ENCODE measurements at places on chromosomes 2 and 18.

DNA sequence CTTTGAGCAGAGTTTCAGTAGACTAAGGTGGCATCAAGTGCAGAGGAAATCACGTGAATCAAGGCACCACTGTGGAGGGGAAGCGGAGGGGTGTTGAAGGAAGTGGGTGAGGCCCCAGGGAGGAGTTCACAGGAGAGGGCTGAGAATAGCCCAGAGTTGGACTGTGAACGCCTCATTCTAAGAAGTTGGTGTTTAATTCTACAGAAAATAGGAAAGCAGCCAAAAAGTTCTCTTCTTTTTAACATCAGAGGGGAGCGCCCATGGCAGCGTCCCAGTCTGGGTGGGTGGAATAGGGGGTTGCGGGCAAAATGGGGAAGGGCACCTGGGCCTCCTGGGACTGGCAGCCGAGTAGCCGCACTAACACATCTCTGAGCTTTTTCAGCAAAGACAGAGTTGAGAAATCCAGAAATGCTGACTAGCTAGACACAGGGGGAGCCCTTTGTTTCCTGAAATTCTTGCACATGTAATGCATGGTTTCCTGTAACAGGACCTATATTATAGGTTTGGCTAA lies 97.0 kb downstream of the NEB start:
- no peak for DNase-seq

GRCh38 chr18:77054288-77054605 lies 78.3 kb downstream of the MBP start:
- DNase-seq = no peak

DNA sequence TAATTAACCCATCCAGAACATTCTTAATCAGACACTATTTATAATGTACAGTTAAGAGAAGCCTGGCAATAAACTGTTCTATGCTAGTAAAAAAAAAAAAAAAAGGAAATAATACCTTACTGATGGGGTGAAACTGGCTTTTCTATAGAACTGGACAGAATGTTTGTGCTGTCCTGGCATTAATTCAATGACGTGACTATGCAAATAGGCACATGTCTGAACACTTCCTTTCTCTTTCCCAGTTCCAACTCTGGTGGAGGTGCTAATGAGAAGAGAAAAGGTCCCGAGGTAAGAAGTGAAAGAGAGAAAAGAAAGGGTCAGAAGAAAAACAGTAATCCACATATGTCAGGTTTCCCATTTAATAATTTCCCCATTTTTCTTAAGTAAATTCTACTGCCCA lies 508.4 kb downstream of the ZEB2 start:
- DNase-seq = no peak

- DNase-seq = no peak
Measured at GRCh38 chr2:120749506-120750431, 14.1 kb downstream of the GLI2 start.

DNA sequence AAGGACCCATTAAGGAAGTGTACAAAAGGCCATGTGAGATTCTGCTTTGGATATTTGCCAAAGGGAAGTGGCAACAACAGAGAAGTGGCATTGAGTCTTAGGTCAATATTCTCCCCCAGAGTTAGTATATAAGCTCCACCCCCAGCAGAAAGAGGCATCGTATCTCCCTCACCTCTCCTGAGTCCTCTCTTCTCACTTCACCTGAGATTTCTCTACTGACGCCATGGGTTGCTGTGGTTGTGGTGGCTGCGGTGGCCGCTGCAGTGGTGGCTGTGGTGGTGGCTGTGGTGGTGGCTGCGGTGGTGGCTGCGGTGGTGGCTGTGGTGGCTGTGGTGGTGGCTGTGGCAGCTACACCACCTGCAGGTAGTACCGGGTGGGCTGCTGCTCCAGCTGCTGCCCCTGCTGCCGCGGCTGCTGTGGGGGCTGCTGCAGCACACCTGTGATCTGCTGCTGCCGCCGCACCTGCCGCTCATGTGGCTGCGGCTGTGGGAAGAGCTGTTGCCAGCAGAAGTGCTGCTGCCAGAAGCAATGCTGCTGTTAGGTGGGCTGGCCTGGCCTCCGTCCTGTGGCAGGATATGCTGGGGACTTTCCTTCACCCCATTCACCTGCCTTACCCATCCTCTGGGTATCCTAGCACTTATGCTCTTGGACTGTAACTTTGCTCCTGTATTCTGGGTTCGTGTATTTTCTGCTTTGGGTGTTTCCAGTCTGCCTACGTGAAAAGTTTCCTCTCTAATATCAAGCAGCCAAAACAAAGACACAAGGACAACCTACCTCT lies 5.9 kb downstream of the SCYGR3 start:
- no peak for DNase-seq

- DNase-seq = no peak
Measured at GRCh38 chr2:43899589-43899988, 60.8 kb downstream of the ABCG8 start.

- no peak for DNase-seq
Measured at GRCh38 chr2:80499095-80499494, 194.5 kb upstream of the LRRTM1 start.

DNA sequence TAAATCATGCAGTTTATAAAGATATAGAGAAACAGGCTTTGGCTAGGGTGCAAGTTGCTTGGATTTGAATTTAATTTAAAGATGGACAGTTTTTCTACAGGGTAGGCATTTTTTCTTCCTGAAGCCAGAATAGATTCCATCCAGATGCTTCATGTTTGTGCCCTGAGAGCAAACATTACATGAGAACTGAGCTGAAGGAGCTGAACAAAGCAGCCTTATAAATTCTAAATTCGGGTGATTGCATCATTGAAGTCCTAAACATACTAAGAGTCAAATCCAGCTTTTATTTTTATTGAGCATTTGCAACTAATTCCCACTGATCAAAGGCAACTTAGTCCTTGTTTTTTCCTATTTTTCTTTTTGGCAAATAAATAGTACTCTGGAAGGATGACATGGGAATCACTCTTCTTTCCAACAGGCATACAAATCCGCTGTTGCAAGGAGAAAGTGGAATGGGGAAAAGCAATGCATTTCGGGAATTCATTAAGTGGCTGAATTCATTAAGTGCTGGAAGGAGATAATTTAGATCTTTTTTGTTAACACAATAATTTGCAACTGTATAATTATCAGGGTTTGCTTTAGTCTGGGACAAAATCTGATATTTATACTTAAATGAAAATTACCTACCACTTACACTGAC lies 828.0 kb downstream of the SLC4A3 start:
- DNase-seq = peak; percentile 1

- no peak for DNase-seq
Measured at GRCh38 chr18:78611869-78612268, 367.7 kb upstream of the SALL3 start.

DNA sequence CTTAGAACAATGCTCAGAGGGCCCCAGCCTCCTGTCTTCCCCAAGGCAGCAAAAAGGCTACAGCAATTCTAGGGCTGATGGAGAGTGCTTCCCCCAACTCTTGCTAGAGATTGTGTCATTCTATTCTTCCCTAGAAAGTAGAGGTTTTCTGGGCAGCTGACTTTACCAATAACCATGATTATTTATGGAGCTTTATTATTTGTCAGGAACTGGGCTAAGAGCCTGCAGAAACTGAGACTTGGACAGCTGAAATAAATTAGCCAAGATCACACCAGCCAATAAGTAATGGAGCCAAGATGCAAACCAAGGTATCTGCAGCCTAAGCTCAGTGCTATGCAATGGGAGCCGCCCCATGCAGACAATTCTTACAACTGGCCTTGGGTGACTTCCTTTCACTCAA lies 84.8 kb downstream of the CCBE1 start:
- no peak for DNase-seq

DNA sequence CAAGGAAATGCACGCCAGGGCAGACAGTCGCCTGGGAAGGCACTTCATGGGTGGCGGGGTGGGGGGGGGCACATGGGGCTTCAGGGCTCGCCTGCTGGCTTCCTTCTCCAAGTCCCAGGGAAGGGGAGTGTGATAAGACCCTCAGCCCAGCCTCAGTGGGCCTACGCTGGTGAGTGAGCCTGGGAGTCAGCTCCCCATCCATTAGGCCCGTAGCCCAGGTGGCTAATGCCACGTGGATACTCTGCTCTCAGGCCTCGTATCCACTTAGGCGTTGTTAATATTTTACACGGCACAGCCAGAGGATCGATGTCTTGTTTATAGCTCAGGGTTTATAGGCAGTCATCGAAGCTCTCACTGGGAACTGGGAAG lies 47.1 kb downstream of the KCNIP3 start:
- DNase-seq = no peak

DNA sequence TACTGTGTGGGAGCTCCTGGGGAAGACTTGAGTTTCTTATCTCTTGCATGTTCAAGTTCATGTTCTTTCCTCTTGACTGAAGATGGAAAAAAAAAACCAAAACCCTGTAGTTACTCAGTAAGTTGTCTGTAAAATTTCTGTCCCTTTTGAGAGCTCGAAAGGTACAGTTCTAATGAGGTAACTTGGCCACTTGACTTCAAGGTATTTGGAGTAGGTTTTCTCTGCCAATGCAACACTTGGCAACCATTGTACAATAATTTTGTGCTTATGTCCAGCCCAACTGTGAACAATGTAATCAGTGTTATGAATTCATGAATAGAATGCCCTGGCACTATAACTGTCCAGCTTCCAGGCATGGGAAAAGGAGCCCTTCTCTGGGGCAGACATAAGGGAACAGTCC lies 111.0 kb downstream of the LIPG start:
- peak; percentile 16 for DNase-seq

DNA sequence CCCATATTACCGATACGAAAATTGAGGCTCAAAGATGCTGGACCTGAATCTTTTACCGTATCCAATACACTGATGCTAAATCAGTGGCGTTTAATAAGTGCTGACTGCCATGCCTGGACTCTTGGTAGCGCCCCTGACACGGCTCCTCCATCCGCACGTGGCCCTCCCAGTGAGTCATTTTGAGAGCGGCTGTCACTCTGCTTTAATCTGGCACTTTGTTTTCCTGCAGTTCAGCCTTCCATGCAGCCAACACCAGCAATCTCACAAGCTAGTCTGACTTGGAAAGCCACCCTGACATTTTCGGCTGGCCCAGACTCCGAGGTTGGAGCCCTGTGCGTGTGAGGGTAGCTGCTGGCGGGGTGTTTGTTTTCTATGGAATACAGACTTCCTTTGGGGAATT lies 155.1 kb upstream of the LMAN1 start:
- DNase-seq = no peak

DNA sequence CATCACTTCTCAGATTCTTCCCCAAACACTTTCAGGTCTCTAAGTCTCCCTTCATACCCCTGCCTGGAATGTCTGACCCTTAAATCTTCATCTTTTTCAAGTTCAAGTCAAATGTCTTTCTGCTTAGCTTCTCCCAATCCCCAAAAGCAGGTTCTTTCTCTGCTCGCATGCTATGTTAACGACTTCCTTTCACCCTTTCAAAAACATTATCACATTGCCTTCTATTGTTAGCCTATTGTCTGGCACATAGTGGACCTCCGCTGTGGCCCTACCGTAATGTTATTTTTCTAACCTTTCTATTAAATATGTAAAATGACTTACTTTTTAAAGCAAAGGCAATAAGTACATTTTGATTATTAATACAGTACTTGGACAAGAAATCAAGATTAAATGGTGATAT lies 2.2 kb downstream of the CDKL4 start:
- no peak for DNase-seq

DNA sequence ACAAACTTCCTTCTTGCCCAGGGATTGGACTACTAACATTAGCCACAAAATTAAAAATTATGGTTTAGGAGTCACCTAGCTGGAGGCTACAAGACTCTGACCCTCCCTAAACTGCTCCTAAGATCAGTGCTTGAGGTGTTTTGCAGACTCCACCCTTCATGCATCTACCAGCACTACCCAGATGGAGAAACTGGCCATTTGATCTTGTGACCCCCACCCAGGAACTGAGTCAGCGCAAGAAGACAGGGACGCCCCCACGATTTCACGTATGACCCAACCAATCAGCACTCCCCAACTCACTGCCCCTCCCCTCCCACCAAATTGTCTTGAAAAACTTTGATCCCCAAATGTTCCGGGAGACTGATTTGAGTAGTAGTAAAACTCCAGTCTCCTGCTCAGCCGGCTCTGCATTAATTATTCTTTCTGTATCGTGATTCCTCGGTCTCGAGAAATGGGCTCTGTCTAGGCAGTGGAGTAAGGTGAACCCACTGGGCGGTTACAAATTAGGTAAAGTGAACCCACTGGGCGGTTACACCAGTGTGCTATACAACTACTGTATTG lies 40.1 kb upstream of the CCDC88A start:
- DNase-seq = no peak

GRCh38 chr2:226756131-226756530 lies 43.5 kb downstream of the IRS1 start:
- DNase-seq = no peak

DNA sequence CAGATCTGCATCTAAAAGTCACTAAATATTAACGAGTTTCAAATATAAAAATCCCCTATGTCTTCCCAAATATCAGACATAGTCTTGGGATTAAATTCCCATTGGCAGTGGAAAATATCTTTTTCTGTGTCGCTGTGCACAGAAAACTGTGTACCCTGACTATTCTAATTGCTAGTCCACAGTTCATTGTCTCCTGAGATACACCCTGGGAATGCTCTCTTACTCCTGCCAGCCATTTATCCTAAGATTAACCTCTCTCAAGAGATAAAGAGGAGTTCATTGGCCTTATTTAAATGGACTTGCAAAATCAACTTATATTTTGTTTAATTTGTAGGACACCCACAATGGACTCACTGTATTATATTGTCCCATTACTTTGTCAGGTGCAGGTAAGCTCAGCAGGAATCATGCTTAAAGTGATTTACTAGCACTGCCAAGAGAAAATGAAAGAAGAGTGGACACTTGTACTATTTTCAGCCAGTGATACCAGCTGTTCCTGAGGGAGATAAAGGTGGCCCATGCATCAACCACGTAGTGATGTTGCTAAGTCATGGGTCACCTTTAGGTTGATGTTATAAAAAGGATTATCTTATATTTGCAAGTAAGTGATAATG lies 553.8 kb downstream of the PIK3C3 start:
- DNase-seq = no peak

- DNase-seq = peak; percentile 37
Measured at GRCh38 chr2:211867845-211868451, 670.7 kb downstream of the ERBB4 start.

- DNase-seq = no peak
Measured at GRCh38 chr2:23603156-23603555, 218.2 kb downstream of the KLHL29 start.

- no peak for DNase-seq
Measured at GRCh38 chr2:177765698-177766097, 306.9 kb downstream of the PDE11A start.

- no peak for DNase-seq
Measured at GRCh38 chr2:37100054-37100453, 15.7 kb downstream of the GPATCH11 start.

- no peak for DNase-seq
Measured at GRCh38 chr2:128379021-128380015, 60.6 kb upstream of the HS6ST1 start.

- DNase-seq = no peak
Measured at GRCh38 chr2:98444436-98445176, at the start of gene INPP4A. Gene INPP4A, plus strand, starts transcription at chr2:98444858. Its CDS starts 75,191 bp downstream, at chr2:98520049.

All from foreskin melanocyte (primary cell).